ENCODE measurements at places on chromosomes 12 and 14.

GRCh38 chr14:79781882-79782281 is 429.4 kb downstream of the DIO2 start:
- no peak for DNase-seq

DNA sequence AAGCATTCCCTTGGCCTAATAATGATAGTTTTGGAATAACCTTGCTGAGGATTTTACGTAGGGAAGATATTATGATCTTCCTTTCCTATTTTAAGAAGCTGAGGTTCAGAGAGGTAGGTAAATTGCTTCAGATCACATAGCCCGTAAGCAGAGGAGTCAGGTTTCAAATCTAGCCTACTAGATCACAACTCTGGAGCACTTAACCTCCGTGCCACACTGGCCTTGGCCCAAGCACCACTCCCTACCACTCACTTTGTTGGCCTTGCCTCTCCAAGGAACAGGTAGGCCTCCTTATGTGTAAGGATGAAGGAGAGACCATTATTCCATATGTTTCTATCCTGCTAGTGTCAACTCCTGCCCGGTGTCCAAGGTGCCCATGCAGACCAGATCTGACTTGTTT is 12.4 kb upstream of the ACOT1 start:
- DNase-seq: no peak

DNA sequence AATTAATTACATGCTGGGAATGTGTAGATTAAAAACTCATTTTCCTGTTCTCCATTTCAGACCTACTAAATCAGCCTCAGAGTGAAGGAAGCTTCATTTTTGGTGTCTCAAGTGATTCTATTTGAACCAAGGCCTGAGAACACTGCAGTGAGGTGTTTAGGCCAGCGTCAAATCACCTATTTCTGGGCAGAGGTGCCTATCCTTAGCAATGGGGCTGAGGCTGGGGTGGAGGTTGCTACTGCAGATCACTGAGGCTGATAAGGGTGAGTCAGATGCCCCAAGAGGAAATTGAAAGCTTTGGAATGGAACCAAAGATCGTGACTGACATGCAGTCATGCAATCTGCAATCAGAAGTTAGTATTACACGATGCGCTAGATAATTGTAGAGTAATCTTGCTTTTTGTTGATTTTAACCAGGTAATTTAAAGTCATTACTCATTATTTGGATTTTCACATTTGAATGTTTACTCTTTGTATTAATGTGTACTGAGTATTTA is 4.4 kb downstream of the TXNRD1 start:
- peak; percentile 64 for DNase-seq

- DNase-seq: no peak
Observed at GRCh38 chr12:49547090-49547690, 8.4 kb downstream of the KCNH3 start.

GRCh38 chr12:67647799-67648520 is 585 bp upstream of the DYRK2 start:
- DNase-seq: peak; percentile 65

DNA sequence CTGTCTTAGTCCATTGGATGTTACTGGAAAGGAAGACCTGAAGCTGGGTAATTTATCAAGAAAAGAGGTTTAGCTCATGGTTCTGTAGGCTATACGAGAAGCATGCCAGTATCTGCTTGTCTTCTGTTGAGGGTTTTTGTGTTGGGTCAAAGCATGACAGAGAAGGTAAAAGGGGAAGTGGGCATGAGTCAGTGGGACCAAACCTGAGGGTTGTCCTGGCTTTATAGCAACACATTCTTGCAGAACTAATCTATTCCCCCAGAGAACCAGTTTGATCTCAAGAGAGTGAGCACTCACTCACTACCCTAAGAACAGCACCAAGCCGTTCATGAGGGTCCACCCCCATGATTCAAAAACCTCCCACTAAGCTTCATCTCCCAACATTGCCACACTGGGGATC is 19.0 kb upstream of the KRAS start:
- DNase-seq: no peak

DNA sequence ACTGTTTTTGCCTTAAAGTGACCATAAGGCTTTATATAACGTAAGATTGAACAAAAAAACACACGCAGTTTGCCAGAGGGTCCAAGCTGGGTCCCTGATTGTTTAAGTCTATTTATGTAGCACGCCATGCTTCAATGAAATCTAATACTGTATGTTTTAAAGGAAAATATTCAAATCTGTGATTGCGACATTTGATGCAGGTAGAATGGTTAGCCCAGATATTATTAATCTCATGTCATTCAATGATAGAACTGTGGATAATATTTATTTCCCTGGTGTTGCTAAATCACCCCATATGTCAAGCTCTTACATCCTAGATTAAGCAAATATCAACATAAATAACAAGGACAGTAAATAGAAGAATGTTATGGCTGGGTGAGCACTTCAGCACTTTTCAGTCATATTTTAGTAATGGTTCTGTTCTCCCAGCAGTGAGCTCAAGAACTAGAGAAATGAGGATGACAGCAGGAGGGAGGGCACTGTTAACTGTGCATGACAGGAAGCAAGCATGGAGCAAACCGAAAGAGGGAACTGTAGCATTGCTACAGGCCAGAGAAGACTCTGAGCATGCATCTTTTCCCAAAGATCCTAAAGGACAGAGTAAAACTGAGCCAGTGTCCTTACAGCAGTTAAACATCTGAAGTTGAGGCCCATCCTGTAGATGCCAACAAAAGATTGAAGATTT is 465.7 kb upstream of the MGAT4C start:
- DNase-seq: no peak

GRCh38 chr12:29543036-29543435 is 45.5 kb upstream of the OVCH1 start:
- DNase-seq: no peak

GRCh38 chr14:59707778-59708561 is 131.4 kb upstream of the CCDC175 start:
- DNase-seq: no peak

DNA sequence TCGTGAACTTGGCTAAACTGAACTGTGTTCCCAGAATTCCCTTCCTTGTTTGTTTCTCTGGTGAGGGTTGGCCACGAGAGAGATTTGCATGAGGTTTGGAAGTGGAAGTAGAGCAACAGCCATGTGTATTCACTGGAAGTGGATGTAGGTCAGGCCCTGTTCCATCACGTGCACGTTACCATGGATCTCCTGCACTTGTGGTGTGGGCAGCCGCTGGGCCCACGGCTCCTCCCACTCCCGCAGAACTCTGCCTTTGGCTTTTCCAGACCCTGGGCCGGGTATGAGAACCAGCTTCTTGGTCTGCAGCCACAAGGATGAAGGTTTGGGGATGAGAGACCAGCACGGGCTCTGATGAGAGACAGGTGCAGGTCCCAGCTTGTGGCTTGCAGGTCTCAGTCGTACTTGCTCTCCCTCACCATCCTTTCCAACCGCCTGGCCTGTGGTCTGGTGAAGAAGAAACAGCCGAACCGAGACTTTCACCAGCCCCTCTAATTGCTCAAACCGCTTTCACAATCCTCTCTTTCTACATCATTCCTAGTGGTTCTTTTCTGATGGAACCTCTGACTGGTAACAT is 94.9 kb downstream of the DUSP16 start:
- peak; percentile 59 for DNase-seq

DNA sequence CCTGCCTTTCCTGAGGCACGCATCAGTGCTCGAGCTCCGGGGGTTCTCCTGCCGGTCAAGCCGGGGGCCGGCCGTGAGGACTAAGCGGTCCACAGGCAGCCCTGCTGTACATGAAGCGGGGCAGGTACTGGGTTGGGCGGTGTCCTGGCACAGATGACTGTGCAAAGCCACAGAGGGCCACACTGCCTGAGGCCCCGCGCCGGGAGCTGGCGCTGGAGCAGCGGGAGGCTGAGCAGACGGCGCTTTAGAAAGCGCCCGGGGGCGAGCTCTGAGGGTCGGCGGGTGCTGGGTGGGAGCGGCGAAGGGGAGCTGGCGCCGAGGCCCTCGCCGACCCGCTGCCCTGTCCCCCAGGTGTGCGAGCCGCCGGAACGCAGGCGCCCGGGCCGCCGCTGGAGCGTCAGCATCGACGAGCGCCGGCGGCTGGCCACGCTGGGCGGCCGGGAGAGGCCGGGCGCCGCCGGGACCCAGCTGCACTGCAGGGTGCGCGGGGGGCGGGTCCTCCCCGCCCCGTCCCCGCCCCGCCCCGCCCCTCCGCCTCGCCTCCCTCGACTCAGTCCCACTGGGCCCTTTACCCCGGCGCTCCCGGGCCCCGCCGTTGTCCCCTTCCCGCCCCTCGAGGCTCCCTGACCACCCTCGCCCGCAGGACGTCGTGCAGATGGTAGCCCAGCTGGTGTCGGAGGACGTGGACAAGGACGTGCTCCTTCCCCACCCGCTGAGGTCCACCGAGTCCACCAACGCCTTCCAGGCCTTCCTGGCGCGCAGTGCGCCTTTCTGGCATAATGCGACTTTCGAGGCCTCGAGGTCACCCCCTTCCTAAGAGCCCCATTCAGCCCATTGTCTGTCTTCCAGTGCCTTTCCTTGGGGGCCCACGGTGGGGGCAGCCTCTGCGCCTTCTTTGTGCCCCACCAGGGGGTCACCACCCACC is 8.3 kb upstream of the MTA1 start:
- no peak for DNase-seq

- no peak for DNase-seq
Observed at GRCh38 chr14:54085841-54086240, 129.2 kb upstream of the BMP4 start.

- no peak for DNase-seq
Observed at GRCh38 chr12:80838708-80839107, 99.0 kb downstream of the LIN7A start.

- no peak for DNase-seq
Observed at GRCh38 chr12:68131867-68132414, 27.6 kb downstream of the IFNG start.

DNA sequence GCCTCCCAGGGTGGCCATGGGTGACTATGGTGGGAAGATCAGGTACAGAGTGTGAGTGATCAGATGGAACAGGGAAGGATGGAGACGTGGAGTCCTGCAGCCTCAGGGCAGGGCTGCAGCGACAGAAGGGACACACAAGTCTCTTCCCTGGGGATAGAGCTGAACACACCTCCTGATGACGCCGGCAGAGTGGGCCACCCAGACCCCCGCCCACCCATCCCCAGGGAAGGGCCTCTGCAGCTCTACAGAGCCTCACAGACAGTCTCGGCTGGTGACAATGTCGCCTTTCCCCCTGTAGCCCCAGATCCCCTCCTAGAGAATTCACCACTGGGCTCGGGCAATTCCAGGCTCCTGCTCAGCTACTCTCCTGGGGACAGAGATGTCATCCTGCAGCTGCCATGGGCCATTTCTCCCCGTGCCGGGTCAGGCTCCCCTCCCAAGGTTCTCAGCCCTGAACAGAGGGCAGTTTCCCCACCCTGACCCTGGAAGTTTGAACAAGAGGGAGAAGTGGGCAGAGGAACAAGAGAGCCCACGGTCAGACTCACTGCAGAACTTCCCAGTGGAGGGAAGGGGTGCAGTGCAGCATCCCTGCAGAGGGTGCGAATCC is 115.7 kb downstream of the NCOR2 start:
- no peak for DNase-seq

DNA sequence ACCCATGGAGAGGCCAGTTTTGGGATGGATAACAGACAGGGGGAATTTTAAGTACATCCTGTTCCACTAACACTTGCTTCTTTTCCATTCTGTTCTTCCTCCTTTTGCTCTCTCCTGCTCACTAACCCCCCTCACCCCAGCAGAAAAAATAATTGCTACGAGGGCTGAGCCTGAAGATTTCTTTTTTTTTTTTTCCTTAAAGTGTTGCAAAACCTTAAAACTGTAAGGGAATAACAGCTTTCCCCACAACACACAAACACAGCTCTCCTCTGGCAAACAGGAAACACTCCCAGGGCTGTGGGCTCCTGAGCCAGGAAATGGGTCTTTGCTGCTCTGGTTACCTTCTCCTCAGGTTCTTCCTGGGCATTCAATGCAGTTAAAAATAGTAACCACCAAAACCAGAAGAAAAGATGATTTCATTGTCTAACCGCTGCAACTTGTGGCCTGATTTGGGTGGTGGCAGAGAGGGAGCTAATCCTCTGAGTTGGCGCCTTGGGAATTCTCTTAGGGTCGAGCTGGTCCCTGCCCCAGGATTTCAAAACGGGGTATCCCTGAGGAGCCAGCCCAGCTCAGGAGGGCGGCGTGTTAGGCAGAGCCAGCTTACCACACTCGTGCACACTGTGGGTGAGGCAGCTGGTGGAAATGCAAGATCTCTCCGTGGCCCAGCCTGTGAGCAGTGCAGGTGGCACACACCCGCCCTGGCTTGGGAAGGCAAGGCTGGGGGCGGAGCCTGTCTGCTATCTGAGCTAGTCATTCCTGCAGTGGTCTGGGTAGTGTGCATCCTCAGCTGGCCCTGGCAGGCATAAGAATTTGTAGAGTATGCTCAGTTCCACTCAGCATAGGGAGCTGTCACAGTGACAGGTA is 17.1 kb upstream of the EMP1 start:
- peak; percentile 78 for DNase-seq
